Activated naive CD4-positive, alpha-beta T cell treated with anti-CD3 and anti-CD28 coated beads, Interleukin-2, amount 50 U/mL, for 16 hours (primary cell): ENCODE measurements at places on chromosomes 7 and 10.

DNA sequence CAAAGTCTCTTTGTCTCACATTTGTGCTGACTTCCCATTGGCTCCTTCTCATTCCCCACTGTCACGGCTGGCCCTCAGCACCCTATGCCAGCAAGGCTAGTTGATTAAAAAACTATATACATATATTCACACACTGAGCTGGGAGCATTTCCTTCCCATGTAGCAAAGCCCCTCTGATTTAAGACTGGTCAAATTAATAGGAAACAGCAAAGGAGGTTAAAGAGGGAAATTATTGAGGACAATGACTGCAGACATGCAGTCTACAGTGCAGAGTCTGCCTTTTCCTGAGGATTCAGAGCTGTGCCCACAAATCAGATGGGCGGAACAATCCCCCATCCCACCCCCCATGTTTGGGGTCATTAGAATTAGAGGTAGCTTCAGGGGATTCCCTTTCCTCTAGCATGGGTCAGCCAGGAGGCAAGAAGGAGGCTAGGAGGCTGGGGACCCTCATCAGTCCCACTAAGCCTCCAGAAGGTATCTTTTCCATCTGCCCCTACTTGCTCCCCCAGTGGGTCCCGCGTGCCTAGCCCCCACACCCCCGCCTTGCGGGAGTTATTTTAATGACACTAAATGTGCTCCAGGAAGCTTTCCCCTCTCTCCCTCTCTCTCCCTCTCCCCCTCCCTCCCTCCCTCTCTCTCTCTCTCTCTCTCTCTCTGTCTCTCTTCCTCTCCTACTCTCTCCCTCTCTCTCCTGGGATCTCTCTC is 9.8 kb upstream of the DLX6 start:
- DNase-seq = no peak

DNA sequence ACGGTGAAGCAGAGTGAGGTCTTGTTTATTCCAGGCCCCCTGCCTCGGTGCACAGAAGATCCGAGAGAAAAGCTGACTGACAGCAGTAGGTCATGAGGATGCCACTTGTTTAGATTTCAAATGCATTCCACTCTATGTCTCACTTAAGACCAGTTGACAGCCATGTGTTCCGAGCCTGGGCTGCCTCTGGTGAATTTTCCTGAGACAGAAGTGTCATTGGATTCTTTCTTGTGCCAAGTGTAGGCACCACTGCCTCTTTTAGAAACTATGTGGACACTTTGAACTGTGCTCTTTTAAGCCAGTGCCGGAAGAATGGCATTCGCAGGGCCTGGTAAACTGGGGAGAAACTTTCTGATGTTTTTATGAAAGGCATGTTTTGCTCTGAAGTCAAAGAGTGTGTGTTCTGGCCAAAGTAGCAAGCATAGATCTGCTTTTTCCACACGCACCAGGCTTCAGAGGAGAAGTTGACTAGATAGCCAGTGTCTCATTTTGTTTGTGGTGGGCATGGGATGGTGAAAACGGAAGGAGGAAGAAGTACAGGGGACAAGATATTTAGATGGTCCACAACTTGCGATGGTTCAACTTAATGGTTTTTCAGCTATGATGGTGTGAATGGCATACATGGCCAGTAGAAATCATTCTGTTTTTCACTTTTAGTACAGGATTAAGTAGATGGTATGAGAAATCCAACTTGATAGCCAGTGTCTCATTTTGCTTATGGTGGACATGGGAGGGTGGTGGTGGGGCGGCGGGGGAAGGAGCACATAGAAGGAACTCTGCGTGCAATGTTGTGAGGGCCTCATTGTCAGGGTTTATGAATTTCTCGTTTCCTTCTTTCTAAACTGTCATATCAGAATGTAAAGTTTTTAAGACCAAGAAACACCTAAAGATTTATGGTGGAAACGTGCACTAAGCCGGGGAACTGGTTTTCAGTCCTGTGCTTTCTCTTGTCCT is 41.5 kb downstream of the CYP17A1 start:
- DNase-seq = no peak

GRCh38 chr7:98206451-98207330 is 4.5 kb upstream of the BHLHA15 start:
- no peak for DNase-seq

- DNase-seq = no peak
Observed at GRCh38 chr7:20304366-20304765, 26.3 kb upstream of the ITGB8 start.

DNA sequence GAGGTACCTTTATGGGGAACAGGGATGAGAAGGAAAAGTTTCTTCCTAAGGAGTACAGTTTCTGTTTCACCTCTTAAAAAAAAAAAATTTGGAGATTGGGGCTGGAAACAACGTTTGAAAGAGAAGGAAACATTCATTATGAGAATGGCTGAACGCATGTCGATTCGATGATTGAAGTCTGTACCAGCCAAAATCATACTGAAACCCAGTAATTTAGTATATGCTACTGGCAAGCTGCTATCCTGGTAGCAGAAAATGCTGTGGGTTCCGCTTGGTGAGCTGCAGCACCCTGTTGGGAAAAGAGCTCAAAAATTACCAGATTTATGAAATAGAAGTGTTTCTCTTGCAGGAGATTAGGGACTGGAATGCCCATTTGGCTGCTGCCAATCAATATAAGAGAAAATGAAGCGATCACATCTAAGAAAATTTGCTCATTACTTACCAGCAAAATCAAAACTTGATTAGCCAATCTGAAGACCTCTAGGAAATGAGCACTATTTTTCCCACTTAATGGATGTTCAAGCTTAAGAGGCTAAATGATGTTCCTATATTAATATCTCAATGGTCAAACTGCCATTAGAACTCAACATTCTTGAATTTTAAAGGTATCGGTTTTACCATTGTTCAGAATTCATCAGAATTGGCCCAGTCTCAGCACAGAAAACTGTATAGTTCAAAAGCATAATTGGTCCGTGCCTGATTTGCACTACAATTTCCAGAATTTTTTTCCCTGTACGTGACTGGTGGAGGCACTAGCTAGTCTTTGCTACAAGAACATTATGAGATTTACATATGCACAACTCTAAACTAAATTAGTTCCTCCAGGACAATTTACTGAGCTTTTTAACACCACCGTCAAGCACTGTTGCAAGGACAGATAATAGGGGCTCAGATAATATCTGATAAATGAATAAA is 1.2 kb upstream of the ITGB1 start:
- DNase-seq = peak; percentile 27

GRCh38 chr7:124792696-124793095 is 27.1 kb upstream of the GPR37 start:
- no peak for DNase-seq

GRCh38 chr7:75072981-75073283 is 670 bp downstream of the RCC1L start:
- DNase-seq = no peak

- DNase-seq = no peak
Observed at GRCh38 chr10:49297818-49298670, 926 bp upstream of the C10orf71 start.

DNA sequence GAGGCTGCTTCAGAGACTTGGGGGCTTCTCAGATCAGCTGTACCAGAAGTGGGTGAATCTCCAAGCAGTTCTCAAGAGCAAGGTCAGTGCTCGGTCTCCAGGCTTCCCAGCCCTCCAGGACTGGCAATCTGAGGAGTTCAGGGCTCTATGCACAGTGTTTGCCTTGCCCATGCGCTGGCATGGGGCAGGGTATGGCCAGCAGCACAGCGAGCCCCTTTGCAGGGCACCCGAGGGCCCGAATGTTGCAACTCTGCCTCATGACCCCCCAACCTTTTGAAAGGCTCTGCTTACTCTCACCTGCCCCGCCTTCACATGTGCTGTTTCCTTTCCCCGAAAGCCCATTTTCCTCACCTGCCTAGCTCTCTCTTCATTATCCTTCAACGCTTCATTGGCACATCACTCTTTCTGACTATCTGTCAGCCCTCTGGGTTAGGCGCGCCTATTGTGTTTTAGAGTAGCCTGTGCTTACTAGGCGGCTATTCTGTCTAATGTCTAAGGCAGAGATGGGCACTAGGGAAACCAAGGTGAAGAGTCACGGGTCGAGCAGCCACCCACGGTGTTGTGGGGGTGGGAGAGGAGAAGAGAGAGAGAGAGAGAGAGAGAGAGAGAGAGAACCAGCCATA is 83.6 kb downstream of the WDFY4 start:
- DNase-seq = no peak

GRCh38 chr10:29083096-29083495 is 205.8 kb upstream of the LYZL1 start:
- DNase-seq = no peak

- DNase-seq = no peak
Observed at GRCh38 chr7:958221-959200, 4.0 kb upstream of the ADAP1 start.

DNA sequence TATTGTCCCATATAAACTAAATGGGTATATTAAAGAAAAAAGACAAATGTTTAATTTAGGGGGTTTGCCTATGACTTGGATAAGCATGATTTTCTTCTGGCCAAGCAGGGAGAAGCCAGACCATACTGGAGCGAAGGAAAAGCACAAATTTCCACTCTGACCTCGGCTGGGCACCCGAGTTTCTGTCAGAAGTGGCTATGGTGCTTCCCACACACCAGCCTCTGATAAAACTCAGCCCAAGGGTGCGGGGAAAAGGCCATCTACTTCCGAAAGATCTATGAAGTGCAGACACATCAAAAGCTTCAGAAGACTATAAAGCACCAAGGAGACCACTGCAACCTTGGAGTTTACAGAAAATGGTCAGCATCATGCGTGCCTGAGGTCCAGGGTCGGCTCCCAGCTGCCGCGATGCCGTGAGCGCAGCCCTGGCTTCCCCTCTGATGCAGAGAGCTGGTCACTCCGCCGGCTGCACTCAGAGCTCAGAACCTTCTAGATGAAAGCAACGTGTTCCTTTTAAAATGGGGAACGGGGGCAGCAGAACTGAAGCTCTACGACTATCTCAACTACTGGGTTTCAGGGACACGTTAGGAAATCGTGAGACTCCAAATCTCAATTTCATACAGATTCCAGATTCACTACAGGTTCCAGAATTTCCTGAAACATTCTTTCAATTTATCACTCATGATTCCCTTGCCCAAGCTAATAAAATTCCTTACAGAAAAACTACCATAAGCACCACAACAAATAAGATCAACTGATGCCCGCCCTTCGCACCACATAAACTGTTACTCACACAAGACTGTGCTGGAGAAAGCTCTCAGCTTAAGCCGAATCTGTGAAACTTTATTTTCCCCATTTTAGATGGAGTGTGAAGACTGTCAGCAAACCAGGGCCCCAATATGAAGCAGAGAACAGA is 84.5 kb downstream of the DIP2C start:
- no peak for DNase-seq

DNA sequence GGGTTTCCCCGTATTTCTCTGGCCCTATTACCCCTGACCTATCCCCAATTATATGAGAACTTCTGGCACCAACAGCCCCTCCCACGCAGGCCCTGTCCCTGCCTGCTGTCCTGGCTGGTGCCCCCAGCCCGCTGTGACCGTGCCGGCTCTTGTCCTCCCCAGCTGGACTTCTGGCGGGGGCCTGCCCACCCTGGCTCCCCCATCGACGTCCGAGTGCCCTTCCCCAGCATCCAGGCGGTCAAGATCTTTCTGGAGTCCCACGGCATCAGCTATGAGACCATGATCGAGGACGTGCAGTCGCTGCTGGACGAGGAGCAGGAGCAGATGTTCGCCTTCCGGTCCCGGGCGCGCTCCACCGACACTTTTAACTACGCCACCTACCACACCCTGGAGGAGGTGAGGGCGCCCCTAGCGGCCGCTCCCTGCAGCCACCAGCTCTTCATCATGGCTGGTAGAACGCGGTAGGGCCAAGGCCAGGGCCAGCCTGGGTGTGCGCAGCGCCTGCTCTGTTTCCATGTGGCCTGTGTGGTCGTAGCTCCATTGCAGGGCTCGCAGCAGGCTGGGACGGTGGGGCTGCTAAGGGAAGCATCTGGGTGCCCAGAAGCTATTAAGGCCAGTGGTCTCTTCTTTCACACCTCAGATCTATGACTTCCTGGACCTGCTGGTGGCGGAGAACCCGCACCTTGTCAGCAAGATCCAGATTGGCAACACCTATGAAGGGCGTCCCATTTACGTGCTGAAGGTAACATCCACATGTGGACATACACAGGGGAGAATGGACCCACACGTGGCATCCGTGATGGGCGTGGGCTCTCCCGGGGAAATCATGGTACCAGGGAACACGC is 1.4 kb downstream of the CPA1 start:
- DNase-seq = no peak

GRCh38 chr7:33325754-33326484 is 196.6 kb downstream of the BBS9 start:
- DNase-seq = no peak

GRCh38 chr10:60878224-60878623 is 65.8 kb downstream of the RHOBTB1 start:
- no peak for DNase-seq

GRCh38 chr7:63899691-63900393 is 98.8 kb upstream of the ZNF722 start:
- peak; percentile 81 for DNase-seq

GRCh38 chr7:32093415-32094408 is 23.5 kb upstream of the PDE1C start:
- DNase-seq = no peak

- no peak for DNase-seq
Observed at GRCh38 chr10:30490289-30491000, 56.5 kb downstream of the MAP3K8 start.

- DNase-seq = no peak
Observed at GRCh38 chr10:69911613-69912528, 110.2 kb downstream of the COL13A1 start.

GRCh38 chr7:129434675-129435318 is 565 bp downstream of the STRIP2 start:
- no peak for DNase-seq

GRCh38 chr7:144477348-144477747 is 73.9 kb upstream of the NOBOX start:
- no peak for DNase-seq

DNA sequence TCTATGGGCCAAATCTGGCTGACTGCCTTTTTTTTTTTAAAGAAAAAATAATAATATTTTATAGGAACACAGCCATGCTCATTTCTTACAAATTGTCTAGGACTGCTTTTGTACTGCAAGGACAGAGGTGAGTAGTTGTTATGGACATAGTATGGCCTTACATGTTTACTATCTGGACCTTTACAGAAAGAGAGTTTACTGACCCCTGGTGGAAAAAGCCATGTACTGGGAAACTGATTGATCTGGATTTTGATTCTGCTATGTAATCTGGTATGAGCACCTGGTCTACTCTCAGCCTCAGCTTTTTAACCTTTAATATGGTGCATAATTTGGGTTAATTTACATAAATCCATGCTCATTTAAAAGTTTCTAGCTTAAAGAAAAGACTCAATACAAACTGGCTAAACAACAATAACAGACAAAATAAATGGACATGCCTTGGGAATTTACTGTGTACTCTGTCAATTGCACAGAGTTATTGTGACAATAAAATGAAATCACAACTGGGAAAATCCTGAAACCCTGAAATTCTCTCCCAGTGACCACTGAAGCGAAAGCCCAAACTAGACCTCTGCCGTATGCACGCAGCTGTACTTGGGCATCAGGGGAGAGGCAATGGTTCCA is 260.7 kb downstream of the BMPER start:
- DNase-seq = no peak

DNA sequence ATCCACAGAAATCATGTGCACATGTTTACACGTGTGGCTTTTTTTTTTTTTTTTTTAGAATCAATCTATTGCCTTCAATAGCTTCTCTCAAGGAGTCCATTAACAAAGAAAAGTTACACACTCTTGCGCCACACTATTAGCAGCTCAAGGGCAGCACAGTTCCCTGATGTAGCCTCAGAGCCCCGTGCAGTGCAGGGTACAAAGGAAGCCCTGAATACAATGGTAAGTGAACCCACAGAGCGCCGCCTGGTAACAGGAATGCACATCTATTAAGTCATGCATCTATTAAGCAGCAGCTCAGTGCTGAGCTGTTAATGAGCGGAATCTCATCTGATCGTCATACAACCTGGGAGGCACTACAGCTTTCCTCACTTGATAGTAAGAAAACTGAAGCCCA is 113.7 kb upstream of the PDLIM1 start:
- no peak for DNase-seq
